ENCODE measurements at places on chromosomes 5 and 9.

DNA sequence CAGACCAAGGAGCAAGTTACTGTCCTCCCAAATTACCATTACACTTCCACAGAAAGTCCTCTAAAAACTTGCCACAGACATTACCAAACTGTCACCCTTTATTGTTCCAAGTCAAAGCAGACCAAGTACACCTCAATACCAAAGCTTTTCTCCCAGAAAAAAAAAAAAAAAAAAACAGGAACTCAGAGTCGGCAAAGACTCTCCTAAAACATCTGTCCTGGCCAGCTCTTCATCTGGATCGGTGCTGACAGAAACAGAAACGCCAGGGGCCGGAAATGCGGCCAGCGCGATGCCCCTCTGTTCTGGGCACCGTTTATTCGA, 718 bp downstream of the DEPDC1B start:
- DNase-seq, result no peak

DNA sequence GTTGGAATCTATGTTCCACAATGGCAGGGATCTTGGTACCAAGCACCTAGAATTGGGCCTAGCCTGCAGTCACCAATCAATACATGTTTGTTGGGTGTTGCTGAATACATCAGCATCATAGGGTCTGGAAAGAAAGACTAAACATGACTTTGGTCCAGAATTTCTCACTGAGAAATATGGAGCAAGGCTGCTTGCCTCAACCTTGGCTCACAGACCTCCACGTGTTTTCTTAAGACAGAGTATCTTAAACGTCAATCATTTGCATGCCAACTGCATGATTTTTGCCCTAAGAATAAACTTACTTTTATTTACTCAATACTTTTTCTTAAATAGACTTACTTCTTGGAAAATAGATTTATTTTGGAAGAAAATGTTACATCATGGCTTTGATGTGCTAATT, 22.7 kb upstream of the TRAF1 start:
- no peak for DNase-seq

- no peak for DNase-seq
Observed at GRCh38 chr9:125564631-125565030, 142.4 kb downstream of the MAPKAP1 start.

- DNase-seq, result no peak
Observed at GRCh38 chr5:6115852-6116251, 262.5 kb downstream of the MED10 start.

DNA sequence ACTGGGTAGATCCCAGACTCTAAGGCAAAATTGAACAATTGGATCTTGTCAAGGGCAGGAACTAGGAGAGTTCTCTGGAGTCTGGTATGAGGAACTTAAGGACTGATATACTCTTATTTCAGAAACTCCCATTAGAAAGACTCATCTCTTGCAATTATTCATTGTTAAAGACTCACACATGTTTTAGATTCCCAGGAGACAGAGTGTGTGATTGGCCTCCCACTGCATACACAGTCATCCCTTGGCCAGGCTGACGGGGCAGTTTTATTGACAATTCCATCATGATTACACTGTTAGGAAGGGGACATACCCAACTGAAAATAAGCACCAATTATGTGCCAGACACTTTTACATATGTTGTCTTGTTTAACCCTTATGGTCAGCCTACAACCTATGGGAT, 347.2 kb downstream of the DMAC1 start:
- DNase-seq, result no peak

DNA sequence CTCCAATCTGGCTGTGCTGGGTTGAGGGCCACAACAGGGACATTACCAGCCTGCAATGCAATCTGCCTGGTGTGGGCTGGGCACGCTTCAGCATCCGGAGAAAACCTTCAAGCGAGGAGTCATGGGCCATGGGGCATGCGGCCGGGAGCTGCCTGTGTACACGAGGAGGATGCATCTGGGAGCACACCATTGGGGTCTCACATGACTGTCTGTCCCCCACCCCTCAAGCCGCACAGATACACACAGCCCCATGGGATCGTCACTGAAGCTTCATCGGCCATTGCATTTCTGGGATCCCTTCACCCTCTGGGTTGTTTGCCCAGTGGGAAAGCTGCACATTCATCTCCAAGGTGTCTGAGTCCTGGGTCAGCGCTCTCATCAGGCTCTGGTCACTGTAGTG, 9.9 kb downstream of the LCN1 start:
- no peak for DNase-seq

GRCh38 chr9:131578731-131579504, 33.6 kb downstream of the PRRT1B start:
- peak; percentile 17 for DNase-seq

- no peak for DNase-seq
Observed at GRCh38 chr5:150208187-150209098, 18.6 kb downstream of the SLC6A7 start.

GRCh38 chr5:7978114-7978513, 109.2 kb downstream of the MTRR start:
- no peak for DNase-seq

- DNase-seq, result no peak
Observed at GRCh38 chr5:151293624-151294023, 9.9 kb downstream of the SLC36A3 start.

DNA sequence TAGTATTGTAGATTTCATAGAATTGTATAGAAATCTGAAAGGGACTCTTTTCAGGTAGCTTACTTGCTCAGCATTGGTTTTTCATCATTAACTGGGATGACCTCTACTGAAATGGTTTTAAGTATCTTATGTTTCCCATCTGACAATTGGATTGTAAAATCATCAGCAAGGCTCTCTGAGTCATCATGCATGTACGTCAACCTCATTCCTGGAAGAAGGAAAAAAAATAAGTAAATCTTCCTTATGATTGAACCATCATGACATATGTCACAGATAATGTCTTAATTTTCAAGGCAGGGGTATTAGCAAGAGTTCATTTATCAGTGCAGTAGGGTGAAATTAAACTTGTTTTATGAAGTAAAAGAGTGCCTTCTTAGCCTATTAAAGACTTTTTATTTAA, 74.9 kb upstream of the CER1 start:
- DNase-seq, result no peak

DNA sequence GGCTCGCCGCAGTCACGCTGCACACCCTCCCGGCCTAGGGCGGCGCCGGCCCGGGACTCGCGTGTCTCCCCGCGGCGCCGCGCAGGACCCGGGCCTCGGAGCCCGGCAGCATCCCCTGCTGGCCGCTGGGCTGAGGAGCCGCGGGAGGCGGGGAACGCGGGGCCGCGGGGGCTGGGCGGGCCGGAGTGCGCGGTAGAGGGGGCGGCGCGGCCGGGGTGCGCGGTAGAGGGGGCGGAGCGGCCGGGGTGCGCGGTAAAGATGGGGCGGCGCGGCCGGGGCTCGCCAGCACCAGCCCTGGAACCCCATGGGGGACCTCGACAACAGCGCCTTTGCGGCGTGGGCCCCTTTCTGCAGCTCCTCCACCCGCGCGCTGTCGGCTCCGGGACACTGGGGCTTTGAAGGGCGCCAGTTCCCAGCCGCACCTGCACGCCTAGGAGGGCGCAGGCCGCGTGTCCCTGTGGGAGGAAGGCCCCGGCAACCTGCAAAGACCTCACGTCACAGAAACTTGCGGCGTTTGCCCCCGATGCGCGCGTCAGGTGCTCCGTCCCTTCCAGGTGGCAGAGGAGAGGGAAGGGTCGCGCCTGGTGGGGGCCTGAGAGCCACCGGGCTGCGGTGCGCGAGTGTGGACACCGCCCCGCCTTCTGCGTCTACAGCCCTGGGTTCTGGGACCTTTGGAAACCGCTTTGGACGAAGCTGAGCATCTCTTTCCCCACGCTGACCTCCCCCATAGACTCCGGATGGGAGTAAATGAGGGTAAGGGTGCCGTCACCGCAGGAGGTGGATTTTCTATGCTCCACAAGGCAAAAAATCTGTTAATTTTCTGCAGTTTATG, 49.6 kb downstream of the NSUN2 start:
- no peak for DNase-seq

GRCh38 chr5:19531374-19531952, 456.5 kb downstream of the CDH18 start:
- no peak for DNase-seq

DNA sequence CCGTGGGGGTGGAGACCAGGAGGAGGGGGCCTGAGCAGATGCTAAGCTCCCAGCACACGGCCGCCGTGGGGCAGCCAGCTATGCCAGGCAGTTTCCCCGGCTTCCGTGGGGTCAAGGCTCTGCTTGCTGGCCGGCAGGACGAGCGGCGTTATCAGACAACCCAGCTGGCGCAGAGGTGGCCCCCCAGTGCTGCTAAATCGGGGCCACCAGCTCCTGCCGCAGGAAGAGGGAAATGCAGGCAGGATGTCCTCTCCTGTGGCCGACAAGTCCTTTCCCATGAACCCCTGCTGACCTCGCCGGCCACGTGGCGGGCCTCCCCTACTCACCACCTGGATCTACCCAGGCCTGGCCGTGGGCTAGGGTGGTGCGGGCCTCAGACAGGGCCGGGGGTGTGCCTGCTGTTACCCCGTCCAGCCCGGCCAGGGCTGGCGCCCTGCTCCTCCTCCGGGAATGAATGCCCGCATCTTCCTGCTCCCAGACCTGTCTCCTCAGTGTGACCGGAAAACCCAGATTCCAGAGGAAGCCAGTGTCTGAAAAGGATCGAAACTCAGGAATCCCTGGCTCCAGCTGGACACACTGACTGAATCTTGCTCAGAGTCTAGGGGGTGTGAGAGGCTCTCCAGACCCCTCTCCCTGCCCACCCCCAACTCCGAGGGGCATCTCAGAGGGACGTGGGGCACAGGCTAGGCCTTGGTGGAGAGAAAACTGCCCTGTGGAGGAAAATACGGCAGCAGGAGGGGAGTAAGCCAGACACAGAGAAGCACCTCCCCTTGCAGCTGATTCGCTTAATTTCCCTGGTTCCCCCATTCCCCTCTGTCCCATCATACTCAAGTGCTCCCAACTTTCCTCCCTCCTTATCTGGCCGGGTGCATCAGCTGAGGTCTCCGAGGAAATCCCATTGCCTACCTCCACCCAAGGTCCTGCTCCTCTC, 3.9 kb downstream of the FLT4 start:
- no peak for DNase-seq

- DNase-seq, result no peak
Observed at GRCh38 chr5:96969366-96969765, 33.5 kb downstream of the LNPEP start.

GRCh38 chr5:158737536-158738027, 362.1 kb downstream of the EBF1 start:
- no peak for DNase-seq

- no peak for DNase-seq
Observed at GRCh38 chr9:101126556-101126955, 98.0 kb downstream of the PLPPR1 start.

DNA sequence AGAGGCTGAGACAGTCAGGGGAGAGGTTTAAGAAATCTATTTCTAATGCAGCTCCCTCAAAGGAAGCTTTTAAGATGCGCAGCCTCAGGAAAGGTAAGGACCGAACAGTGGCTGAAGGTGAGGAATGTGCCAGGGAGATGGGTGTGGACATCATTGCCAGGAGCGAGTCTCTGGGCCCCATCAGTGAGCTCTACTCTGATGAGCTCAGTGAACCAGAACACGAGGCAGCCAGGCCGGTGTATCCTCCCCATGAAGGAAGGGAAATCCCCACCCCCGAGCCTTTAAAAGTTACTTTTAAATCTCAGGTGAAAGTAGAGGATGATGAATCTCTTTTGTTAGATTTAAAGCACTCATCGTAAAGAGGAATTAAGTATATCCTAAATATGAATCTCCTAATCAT, 8.2 kb downstream of the CAVIN4 start:
- no peak for DNase-seq

GRCh38 chr5:173158366-173158765, 14.0 kb downstream of the BNIP1 start:
- DNase-seq, result no peak

DNA sequence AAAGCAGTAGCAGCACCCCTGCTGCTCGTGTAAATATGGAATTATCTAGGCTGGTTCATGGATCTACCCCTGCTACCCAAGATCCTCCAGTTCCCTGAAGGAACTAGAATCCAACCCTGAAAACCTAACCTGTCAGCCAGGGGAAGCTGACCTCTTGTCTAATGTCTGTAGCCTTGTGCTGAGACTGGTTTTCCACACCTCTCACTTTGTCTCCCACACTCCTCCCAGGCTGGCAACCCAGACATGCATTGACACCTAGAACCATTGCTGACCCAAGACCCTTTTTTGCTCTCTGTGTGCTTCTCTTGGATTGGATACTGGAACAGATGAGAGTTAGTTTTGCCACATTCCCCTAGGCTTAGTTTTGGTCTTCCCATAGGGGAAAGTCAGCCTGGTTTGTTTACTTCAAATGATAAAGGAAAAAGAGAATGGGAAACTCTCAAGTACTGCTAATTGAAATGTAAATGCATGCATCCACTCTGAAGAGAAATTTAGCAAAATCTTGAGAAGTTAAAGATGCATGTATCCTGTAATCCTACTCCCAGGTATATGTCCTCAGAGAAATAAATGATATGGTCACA, 36.6 kb upstream of the NR4A3 start:
- no peak for DNase-seq

Data from activated naive CD8-positive, alpha-beta T cell treated with anti-CD3 and anti-CD28 coated beads, Interleukin-2, amount 50 U/mL, for 16 hours (primary cell).